ENCODE measurements at places on chromosomes 11 and 22.

DNA sequence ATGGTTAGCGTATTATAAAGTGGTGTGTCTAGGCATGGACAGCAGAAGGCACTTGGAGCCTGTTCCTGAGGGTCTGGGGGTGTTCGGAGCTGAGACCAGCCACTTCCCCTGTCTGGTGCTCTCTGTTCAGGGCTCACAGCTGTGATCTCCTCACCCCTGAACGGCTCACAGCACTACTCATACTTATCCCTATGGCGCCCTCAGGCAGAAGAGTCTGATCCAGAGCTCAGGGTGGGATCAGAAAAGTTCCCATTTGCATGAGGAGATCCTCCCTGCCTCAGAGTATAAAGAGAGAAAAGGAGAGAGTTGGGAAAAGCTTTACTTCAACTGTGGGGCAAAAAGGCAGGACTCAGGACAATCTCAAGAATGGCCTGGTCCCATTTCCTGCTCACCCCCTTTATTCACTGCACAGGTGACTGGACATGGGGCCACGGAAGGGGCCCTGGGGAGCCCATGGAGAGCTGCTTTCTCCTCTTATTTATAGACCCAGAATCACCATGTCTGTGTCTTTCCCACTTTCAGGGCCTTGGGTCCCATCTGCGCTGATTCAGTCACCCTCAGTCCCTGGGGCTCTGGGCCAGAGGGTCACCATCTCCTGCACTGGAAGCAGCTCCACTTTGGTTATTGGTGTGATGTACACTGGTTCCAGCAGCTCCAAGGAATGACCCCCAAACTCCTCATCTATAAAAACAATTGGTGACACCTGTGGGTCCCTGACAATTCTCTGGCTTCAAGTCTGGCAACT is 97.0 kb upstream of the TOP3B start:
- no peak for DNase-seq

- DNase-seq: no peak
Measured at GRCh38 chr22:44665115-44665514, 36.9 kb upstream of the PRR5 start.

- DNase-seq: no peak
Measured at GRCh38 chr11:42870480-42870879, 441.3 kb upstream of the API5 start.

DNA sequence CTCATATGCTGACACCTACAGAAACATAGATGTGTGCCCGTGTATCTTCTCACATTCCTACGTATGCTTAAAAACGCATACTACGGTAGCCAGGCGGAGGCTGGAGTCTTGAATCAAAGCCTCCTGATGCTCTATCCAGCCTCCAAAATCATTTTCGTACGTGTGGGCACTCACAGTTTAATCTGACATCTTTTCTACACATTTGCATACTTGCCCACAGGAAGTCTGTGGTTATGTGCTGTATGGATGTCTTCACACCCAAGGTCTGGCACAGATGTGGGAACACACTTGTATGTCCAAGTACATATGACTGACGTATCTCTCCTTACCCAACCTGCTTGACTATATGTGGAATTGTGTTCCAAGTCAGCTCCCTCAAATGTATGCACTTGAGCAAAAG is 561.8 kb upstream of the CADM1 start:
- no peak for DNase-seq

GRCh38 chr11:61361237-61361740 is 393 bp downstream of the CYB561A3 start:
- DNase-seq: no peak
